ENCODE measurements at places on chromosomes 5 and 9.

DNA sequence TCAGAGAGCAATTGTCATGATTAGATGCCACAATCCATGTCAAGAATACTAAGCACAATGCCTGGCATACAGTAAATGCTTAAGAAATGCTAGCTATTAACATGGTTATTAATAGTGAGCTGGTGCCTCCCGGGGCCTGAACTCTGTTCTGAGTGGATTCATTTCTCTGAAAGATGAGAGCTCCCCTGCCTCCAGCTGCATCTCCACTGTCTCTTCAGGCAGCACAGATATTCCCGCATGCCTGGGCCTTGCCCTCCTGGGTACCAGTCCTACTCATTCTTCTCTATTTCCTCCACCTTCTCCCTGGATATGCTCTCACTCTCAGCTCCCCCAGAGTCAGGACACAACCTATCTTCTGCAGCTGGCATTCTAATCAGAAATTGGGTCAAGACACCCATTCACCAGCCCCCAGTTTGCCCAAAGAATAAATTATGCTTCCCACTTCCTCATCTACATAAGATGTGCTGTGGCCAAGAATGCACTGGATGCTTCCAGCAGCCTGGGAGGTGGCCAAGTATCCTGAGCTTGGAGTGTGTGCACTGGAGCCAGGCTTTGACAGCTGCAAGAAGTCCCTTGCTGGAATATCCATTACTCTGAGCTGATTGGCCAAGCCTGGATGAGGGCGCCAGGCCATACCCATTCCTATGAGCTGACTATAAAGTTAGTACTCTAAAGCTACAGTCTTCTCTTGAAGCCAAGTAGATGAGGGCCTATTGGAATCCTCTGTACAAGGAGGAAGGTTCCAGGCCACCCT lies 669.0 kb downstream of the ACTL7B start:
- DNase-seq = peak; percentile 74

DNA sequence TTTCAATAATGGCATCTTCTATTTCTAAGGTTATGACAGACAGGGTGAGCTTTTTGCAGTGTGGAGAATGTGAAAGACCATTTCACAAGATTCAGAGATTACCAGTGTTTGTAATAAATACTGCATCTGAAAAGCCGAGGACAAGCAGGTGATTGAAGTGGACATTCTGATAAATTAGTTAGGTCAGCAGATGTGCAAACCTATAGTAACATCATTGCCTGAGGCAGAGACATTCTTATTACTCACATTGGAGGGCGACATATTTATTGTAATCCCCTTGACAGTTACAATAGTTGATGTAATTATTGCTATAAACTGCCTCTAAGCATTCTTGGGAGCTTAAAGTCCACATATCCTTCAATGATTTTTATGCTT lies 3.3 kb downstream of the RASGRF2 start:
- DNase-seq = no peak

DNA sequence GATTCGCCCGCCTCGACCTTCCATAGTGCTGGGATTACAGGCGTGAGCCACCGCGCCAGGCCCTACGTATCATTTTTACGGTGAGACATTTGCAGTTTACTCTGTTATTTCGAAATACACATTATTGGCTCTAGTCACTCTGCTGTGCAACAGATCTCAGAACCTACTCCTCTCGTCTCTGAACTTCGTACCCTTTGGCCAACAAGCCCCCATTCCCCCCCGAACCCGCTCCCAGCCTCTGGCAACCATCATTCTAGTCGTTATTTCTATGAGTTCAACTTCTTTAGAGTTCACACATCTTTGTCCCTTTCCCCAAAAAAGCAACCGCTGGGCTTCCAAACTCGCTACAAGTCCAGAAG lies 735 bp downstream of the PTGR1 start:
- DNase-seq = no peak

GRCh38 chr5:80069918-80070318 lies 34.8 kb downstream of the THBS4 start:
- no peak for DNase-seq

- no peak for DNase-seq
Measured at GRCh38 chr5:122291000-122291901, 20.8 kb upstream of the SNCAIP start.

DNA sequence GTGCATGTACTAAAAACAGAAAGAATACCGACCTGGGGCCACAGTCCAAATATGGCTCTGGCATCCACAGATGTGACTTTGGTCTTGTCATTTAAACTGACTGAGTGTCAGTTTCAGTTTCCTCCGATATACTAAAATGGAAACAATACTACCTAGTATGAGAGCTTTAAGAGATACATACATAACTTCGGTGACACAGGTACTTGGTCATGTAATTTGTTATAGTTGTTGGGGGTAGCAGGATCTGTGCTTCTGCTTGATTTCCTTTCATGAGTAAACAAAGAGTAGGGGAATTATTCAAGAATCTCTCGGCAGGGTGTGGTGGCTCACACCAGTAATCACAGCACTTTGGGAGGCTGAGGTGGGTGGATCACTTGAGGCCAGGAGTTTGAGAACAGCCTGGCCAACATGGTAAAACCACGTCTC lies 32.1 kb downstream of the MTMR12 start:
- DNase-seq = no peak

GRCh38 chr5:19584131-19584530 lies 403.9 kb downstream of the CDH18 start:
- DNase-seq = no peak

- no peak for DNase-seq
Measured at GRCh38 chr9:23682891-23683431, 143.1 kb downstream of the ELAVL2 start.

- no peak for DNase-seq
Measured at GRCh38 chr5:54728588-54728915, 211.0 kb downstream of the SNX18 start.

DNA sequence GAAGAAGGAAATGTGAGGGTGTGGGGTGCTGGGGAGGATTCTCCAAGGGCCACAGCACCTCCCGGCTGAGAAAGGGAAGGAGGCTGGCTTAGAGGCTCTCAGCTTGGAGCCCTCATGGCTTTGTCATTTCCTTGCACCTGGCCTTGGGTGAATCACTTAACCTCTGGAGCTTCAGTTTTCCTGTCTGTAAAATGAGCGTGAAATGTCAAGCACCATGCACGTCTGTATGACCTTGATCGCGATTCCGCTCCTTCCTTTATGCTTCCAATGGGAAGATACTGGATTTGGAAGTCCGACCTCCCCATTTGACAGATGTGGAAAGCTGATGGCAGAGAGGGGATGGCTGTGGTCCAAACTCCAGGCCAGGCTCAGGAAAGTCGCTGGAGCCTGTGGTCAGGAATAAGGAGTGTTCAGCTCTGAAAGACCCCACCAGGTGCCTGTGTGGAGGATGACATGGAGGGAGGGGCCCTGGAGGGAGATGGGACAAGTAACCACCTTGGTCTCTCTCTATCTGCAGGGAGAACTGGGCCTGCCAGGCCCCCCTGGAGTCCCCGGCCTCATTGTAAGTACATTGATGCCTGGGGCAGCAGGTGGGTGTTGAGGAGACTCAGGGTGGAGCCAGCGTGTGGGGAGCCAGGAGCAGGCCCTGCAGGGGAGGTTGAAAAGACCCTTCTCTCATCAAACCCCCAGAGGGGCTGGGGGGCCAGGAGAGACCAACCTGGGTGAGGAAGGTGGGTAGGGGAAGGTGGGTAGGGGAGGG lies 66.5 kb downstream of the COL27A1 start:
- no peak for DNase-seq

- no peak for DNase-seq
Measured at GRCh38 chr5:174082286-174082685, 36.8 kb downstream of the NSG2 start.

DNA sequence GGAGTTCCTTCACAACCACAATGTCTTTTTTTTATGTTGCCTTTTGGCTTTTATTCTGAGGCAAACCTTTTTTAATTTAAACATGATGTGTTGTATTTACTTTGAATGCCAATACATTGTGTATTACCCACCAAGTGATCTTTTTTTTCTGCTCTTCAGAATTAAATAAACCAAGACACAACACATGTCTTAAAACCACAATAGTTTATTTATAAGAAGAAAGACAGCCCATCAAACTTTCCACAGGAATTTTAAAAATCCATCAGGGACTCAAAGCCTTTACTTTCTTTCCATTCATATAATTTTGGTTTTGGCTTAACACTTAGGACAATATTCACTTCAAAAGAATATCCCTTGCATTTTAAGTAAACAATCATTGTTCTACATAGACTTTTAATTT lies 321.8 kb upstream of the MEF2C start:
- no peak for DNase-seq

DNA sequence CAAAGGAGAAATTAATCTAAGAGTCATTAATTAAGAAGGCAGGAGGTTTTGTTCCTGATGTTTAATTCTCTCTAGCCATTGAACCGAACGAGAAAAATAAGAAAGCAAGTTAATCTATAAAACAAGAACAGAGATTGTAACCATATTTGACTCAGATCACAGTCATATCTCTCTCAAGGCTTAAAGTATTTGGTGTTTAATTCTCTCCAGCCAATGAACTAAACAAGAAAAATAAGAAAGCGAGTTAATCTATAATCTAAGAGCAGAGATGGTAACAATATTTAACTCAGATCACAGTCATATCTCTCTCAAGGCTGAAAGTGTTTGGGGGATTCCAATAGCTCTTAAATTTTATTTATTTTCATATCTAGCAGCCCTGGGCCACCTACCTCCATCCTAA lies 74.4 kb upstream of the SHISAL2B start:
- no peak for DNase-seq

GRCh38 chr9:110129425-110129824 lies 78.5 kb downstream of the C9orf152 start:
- no peak for DNase-seq

DNA sequence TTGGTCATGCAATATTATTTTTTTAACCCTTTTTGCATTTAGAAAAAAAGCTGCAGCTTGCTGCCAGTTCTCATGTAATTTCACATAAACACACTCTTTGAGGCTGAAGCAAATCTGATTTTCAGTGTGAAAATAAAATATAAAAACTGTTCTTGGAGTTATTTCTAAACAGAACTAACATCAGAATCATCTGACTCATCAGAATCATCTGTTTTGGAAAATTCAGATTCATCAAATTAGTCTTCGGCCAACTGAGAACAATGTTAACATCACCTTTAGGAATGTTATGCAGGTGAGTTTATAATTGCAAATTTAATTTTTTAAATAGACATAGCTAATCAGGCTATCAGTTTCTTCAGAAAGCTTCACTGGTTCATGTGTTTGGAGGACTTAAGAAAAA lies 45.3 kb downstream of the ZCCHC7 start:
- DNase-seq = no peak

DNA sequence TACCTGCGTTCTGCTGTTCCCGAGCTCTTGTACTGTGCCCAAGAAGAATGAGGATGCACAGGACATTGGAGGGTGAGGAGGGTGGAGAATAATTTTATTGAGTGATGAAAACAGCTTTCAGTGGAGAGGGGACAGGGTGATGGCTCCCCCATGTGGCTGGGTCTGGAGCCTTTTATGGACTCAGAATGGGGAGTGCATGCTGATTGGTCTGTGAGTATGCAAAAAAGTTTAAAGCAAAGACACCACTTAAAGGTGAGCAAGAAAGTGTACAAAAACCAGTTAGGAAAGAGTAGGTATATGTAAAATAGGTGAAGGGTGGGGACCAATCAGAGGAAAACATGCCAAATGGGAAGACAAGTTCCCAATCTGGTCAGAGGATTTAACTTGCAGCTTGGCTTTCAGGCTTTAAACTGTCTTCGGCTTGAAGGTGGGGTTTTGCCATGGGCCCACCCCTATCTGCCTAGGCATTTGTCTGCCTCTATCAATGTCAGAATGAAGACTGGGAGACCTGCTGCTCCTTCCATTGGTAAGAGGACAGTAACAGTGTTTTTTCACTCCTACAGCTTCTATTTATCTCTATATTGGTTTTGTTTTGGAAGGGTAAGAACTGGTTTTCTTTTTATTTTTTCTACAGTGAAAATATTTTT lies 118.0 kb upstream of the RAI14 start:
- DNase-seq = no peak

DNA sequence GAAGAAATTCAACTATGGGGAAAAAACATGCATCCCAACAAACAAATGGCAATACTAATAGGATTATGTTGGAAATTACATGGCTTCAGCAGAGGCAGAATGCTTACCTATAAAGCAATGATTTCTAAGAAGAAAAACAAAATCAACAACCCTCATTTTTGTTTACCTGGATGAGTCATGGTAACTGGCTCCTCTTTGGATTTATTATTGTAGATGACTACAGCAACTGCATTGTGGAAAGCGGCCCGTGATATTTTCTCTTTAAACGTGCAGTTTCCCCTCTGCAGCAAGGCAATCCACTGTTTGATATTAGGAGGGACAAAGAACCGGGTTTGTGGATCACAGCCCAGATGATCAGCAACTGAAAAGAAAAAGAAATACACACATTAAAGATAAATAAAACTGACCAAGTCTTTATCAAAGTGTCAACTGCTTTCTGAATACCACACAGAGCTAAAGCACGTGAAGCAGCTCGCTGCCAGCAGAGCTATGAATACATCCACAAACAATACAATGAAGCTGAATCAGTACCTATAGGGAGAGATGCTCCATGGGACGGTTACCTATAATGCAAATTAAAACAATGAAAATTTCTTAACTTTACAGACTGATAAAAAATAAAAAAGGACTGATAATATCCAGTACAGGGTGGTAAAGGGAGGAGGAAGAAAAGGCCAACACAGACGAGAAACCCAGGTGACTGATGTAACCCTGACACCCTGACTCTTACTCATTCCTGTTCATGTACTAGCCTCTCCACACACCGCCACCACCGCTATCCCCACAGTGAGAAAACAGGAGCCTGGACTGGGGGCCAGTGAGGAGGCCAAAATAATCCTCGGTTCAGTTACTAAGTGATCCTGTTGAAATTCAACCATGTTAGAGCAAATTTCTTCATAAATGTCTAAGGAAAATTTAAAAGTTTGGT lies 31.0 kb downstream of the RNF130 start:
- no peak for DNase-seq

- DNase-seq = no peak
Measured at GRCh38 chr5:180816608-180817534, 14.3 kb upstream of the MGAT1 start.

GRCh38 chr9:112864403-112864802 lies 26.3 kb downstream of the SLC46A2 start:
- DNase-seq = no peak

DNA sequence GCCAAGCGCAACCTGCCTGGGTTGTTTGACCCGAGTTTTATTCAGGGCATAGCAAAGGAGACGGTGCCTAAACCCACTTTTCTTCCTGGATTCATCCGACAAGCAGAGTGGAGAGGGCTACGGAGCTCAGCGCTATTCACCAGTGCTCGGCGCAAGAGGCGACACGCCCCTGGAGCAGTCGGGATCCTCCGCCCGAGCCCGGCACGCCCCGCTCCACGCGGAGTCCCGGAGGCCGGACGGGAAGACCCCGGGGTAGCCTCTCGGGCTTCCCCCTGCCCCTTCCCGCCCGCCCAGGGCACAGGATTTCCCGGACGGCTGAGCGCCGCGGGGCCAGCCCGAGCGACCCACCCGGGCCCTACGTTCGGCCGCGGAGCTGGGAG lies 427 bp downstream of the SERINC5 start:
- no peak for DNase-seq

- DNase-seq = no peak
Measured at GRCh38 chr5:157187046-157187754, 6.6 kb downstream of the ITK start.

All from fibroblast of the conjunctiva (primary cell).